HuH-7 (cell line): ENCODE measurements at places on chromosomes 3 and 15.

DNA sequence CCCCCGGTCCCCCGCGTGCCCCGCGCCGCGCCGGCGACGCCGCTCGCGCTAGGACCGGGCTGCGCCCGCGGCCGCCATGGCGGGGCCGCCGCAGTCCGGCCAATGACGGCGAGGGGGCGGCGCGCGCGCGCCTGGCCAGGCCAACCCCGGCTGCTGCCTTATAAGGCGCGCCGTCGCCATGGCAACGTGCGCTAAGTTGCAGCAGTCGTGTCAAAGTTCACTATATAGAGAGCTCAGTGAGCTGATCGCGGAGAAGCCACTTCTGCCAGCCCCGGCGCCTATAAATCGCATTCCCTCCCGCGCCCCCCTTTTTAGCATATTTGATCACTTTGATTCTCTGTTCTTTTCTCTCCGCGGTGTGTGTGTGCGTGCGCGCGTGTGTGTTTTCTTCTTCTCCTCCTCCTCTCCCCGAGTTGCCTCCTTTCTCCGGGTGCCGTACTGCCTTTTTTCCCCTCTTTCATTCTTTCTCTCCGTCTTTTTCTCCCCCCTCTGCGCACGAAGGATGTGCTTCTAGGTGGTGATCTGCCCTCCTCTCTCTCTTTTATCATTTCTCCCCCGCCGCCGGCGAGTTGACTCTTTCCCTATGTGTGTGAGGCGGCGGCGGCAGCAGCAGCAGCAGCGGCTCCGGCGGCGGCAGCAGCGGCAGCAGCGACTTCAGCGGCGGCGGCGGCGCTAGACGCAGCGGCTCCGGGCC lies at the start of gene NR2F2:
NR2F2 (plus strand) TSS at position 251 of the 694 bp plus-strand sequence. CDS start 1,406 bp downstream, outside the sequence.
- peak; percentile 96 for DNase-seq

DNA sequence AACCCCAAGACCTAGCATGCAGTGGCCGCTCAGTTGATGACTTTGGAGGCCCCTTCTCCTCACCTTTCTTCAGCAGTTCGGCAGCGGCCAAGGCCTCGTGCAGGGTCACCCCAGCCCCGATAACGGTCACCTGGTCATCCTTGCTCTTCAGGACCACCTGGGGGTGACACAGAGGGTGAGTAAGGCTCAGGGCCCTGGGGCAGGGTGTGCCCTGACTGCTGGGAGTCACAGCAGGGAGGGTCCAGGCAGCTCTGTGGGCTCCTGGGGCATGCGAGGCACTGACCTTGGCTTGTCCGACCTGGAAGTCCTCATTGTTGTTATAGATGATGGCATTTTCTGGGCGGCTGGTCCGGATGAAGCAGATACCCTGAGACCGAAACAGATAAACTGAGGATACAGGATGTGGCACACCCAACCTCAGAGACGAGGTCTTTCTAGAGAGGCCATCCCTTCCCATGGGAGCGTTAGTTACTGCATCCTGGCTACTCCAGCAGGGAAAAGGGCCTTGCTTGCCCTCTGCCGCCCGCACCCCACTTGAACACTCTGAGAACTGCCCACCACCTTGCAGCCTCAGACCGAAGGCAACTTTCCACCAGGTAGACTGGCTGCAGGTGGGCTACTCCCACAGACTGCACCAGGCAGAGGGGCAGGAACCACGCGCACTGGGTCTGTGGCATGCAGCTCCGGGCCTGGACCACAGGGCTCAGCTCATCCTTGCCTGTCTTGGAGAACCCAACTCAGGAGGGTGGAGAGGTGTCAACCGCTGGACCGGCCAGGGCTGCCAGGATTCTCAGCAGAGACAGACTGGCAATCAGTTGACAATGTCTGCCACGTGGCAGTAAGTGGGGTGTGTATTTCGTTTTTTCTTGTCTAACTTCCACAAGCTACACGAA lies 27.6 kb downstream of the TKT start:
- no peak for DNase-seq

- DNase-seq = no peak
Measured at GRCh38 chr3:4731543-4732111, 238.5 kb downstream of the ITPR1 start.

DNA sequence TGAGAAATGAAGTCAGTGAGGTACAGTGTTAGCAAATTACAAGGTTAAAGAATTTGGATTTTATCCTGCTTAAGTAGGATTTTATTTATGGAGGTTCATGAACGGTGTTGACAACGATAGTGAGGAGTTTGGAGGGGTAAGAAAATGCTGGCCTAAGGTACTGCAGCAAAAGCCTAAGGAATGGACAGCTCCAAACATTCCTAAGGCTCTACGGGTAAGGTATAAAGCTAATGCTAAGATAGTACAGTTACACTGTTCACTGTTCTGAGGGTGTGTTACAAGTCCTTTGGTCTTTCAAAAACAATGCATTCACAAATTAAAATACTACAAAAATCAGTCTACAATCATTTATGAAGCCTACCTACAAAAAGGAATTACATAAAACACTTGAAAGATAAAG lies 7.3 kb downstream of the MTMR10 start:
- DNase-seq = no peak
